ENCODE measurements at places on chromosomes 11 and 22. TPM values are rescaled to one million over a fixed set of nuclear protein-coding genes. Genes with fewer than 3 reads are reported as not detected.

GRCh38 chr11:79419120-79419519, 21.7 kb downstream of the TENM4 start:
- H3K27ac ChIP-seq = no peak overlapping the region
- H3K4me3 ChIP-seq = no peak overlapping the region
- H3K27me3 ChIP-seq = no peaks in the 10 kb centered on the region

DNA sequence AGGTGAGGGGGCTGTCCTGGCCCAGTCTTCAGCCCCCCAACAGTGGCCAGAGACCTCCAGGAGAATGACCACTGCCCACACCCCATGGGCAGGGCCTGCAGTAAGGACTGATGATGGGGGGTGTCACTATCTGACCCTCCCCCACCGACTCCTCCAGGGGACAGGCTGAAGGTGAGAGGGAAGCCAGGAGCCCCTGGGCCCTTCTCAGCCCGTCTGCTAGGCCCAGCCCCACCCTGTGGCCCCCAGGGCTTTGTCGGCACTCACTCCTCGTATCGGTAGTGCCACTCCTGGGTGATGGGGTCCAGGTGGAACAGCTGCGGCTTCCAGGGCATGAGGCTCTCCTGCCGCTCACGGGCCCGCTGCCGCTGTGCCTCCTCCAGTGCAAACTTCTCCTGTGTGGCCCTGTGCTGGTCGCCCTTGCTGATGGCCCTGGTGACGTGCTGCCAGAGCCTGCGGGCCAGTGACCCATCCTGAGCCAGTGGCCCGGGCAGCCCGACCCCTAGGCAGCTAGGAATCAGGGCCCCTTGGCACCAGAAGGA, 35.4 kb upstream of the CARS1 start:
- no peak overlapping the region for H3K27ac ChIP-seq
- H3K36me3 ChIP-seq = peaks cover 33% of the 10 kb centered on the region
- no peak for DNase-seq
- H3K4me3 ChIP-seq = no peak overlapping the region

- no peaks in the 10 kb centered on the region for H3K36me3 ChIP-seq
- H3K4me1 ChIP-seq = peaks cover 3% of the 10 kb centered on the region
- H3K4me3 ChIP-seq = no peak overlapping the region
These were observed 3.0 kb upstream of the B3GAT1 start for GRCh38 chr11:134414766-134415765.

DNA sequence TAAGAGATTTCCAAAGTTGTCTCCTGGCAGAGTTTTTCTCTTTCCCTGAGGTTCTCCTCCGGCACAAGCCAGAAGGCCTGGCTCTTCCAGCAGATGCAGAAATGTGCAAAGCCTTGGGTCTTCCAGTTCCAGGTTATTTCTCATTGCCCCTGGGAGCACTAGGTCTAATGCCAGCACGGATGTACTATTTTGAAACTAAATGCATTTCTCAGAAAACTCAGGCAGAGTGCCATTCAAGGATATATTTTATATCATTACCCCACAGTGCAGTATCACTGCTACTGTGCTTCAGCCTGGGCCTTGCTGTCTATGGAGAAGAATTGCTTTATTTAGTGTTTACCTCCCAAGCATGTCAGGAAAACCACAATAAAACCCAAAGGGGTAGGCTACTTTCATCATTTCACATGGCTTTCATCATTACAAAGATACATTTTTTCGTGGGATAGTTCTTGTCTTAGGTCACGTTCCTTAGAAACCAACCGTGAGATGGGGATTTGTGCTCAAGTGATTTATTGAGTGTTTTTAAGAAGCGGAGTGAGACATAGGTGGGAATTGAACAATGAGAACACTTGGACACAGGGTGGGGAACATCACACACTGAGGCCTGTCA, 22.4 kb upstream of the FZD4 start:
- no peak for DNase-seq
- no peak overlapping the region for H3K4me3 ChIP-seq
- H3K36me3 ChIP-seq = no peaks in the 10 kb centered on the region
- peaks cover 2% of the 10 kb centered on the region for H3K4me1 ChIP-seq
- no peaks in the 10 kb centered on the region for H3K27me3 ChIP-seq

DNA sequence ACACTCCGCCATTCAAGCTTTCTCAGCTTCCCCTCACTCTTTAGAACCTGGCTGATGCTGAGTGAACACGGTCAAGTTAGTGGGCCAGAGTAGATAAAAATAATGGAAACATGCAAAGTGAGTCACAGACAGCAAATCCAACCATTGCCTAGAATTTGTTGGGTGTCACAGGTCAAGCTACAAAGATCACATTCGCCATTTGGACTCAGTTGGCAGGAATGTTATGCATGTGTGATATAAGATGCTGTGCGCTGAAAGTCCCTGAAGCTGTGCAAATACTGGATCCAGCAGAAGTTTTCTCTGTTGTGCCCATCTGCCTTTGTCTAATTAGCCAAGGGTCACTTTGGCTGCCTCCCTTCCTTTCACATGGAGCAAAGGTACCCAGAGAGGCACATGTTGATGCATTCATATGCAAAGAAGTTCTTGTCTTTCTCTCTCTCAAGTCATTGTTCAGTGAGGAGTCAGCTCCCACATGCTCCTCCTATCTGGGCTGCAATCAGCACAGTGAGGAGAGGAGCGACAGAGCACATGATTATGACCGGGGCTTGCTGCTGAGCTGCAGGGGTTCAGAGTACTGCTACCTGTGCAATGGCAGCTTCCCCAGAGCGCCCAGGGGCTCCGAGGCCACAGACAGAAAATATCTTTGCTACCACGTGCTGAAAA, 39.7 kb downstream of the FLI1 start:
- H3K27me3 ChIP-seq = no peaks in the 10 kb centered on the region
- peaks cover 21% of the 10 kb centered on the region for H3K4me1 ChIP-seq
- no peaks in the 10 kb centered on the region for H3K36me3 ChIP-seq
- no peak overlapping the region for H3K4me3 ChIP-seq
- H3K27ac ChIP-seq = no peak overlapping the region
- DNase-seq = no peak

DNA sequence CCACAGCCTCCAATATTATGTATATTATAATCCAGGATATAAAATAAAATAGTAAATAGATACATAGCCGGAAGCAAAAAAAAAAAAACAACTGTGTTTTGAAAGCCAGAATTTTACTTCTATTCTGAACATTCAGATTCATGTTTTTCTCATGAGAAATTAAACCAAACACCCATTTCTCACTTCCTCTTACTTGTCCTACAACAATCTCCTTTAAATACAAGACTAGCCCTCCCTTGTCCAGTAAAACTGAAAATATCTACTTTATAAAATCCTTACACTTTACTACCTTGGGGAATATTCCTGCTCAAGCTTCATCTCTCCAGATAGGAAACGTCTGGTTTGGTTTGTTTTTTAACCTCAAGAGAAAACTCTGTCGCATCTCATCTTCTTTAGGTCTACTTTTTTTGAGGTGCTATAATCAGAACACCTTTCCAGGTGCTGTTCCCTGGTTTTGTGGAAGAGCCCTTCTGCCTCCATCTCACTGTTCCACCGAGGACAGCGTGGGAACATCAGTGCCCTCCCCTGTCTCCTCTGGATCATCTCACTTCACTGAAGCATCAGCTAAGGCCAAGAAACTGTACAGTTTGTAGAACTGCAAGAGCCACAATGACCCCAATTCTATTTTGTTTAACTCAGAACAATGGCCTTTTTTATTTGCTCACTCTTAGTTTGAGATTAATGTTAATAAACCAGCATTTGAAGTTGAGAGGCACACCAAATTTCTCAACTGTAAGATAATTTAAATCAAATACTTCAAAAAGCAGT, 82.0 kb upstream of the ARHGAP32 start:
- H3K27me3 ChIP-seq = no peaks in the 10 kb centered on the region
- no peak overlapping the region for H3K4me3 ChIP-seq
- DNase-seq = no peak
- H3K36me3 ChIP-seq = no peaks in the 10 kb centered on the region

DNA sequence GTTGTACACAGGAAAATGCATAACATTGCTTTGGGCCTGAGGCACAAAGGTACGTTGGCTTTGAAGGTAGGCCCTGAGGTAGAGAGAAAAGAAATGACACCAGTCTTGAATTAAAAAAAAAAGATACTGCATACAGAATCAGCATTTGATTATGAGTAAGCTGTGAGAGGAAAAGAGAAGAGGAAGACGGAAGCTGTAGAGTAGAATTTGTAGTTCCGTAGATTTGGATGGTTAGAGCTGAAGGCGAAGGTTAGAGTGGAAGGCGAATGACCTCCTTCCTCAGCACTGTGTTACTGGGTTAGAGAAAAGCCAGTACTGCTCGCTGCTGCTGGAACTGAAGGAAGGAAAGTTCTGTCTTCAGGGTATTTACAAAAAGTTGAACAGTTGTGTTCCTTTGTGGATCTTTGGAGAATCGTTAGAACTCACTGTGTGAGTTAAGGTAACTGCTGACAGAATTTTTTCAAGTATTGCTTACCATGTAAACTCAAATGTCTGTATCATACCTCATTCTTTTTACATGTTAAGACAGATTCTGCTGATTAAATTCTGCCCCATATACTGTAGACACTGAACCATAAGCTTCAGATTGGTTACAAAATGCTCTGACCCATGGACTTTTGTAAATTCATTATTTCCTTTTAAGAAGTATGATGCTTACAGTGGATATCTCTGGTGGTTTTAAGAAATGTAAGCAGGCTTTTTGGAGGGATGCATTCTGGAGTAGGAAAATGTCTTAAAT, 50.2 kb downstream of the MCAM start:
- no peaks in the 10 kb centered on the region for H3K36me3 ChIP-seq
- no peaks in the 10 kb centered on the region for H3K27me3 ChIP-seq
- DNase-seq = no peak
- H3K4me1 ChIP-seq = peaks cover 22% of the 10 kb centered on the region
- no peak overlapping the region for H3K27ac ChIP-seq
- H3K4me3 ChIP-seq = no peak overlapping the region

Gene PRG3
- total RNA-seq = not detected
